ENCODE measurements at places on chromosomes 5 and 9.

GRCh38 chr5:10250806-10251276, 761 bp downstream of the CCT5 start:
- peak; percentile 19 for DNase-seq

- no peak for DNase-seq
These were observed 16.5 kb upstream of the SRFBP1 start for GRCh38 chr5:121945261-121945660.

- no peak for DNase-seq
These were observed 521.2 kb downstream of the DTWD2 start for GRCh38 chr5:118467103-118467502.

GRCh38 chr5:168324859-168325630, 33.6 kb downstream of the WWC1 start:
- DNase-seq, result no peak

Data from activated T-helper 1 cell treated with anti-CD3 and anti-CD28 coated beads, Interleukin-12 subunit alpha, Interleukin-12 subunit beta, Interleukin-2, Interleukin-4 antibody, amounts not matched to agents 30 ng/mL and 10 ng/mL and 1 ng/mL, durations not matched to agents 14 hours and 24 hours and 36 hours (primary cell).